ENCODE measurements at places on chromosomes 1 and 21.

DNA sequence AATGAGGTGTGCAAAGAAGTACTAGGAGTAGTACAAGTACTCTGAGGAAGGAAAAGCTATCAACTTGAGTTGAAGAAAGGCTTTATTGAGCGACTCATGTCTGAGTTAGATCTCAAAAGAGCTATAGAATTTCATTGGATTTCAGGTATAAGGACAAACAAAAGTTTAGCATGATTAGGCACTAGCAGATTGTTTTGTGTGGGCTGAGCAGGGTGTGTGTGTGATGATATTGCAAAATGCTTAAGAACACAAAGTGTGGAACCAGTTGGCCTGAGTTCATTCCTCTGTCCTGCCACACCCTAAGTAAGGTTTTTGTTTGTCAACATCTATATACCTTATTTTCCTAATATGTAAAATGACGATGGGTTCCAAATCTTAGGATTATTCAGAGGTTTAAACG lies 158.9 kb downstream of the KCNK2 start:
- no peak for DNase-seq

DNA sequence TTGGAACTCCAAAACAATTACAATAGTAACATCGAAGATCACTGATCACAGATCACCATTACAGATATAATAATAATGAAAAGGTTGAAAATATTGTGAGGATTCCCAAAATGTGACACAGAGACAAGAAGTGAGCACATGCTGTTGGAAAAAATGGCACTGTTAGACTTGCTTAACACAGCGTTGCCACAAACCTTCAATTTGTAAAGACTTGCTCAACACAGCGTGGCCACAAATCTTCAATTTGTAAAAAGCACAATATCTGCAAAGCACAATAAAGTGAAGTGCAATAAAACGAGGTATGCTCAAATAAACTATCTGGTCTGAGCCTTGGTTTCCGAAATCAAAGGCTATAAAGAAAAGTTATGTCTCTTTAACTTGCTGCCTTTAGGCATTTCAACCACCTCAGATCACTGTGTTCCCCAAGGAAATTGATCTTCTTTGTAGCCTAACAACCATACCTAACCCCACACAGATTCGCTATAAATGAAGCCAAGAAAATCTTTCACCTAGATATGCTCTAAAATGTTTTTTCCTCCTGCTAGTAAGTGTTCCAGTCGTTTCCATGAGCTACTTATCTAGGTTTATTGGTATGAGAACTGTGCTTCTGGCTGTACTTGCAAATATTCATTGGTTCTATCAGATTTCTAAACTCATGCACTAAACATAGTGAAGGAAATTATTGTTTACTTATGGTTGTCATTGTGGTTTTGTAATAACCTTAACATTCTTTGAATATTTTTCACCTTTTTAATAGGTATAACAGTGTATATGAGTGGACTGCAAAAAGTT lies 13.1 kb upstream of the LPGAT1 start:
- DNase-seq, result no peak

DNA sequence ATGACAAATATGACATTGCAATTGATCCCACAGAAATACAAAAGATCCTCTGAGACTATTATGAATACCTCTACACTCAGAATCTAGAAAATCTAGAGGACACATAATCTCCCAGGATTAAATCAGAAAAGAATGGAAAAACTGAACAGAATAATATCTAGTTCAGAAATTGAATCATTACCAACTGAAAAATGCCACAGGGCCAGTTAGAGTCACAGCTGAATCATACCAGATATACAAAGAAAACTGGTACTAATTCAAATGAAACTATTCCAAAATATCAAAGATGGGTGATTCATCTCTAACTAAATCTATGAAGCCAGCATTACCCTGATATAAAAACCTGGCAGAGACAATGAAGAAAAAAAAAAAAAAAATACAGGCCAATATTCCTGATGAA lies 149.3 kb downstream of the BRINP3 start:
- peak; percentile 2 for DNase-seq

DNA sequence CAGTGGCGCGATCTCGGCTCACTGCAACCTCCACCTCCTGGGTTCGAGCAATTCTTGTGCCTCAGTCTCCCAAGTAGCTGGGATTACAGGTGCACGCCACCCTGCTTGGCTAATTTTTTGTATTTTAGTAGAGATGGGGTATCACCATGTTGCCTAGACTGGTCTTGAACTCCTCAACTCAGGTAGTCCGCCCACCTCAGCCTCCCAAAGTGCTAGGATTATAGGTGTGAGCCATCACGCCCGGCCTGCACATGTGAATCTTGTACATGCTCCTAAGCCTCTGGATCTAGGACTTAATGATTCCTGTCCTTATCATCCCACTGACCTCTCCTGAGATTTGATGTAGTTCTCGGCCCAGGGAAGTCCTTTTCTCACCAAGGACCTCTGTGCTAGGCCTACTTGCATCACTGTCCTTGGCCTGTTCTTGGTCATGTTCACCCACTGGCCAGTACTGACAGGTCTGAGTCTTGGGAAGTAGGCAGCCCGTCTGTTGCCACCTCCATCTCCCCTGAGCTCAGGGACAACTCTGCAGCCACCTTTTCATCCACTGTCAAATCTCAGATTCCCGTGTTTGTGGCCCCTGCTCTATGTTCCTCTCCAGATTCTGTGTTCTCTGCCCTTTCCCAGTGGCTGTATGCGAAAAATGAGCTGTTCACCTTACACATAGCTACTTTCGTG lies 9.4 kb downstream of the HYI start:
- no peak for DNase-seq

DNA sequence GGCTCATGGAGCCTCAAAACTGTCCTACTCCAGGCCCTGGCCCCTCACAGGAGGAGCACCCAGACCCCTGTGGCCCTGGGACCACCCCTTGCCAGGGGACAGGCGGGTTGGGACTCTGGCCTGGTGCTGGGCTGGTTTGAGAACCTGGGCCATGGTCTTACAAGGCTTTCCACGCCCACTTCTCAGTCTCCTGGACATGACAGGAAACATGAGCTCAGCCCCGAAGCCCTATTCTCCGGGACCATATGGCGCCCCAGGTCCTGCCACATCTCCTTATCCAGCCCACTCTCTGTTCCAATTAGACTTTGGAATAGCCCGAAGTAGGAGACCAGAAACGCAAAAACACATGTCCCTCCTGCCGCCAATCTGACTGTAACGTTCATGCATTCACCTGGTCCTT lies 47.9 kb downstream of the KCNAB2 start:
- no peak for DNase-seq

DNA sequence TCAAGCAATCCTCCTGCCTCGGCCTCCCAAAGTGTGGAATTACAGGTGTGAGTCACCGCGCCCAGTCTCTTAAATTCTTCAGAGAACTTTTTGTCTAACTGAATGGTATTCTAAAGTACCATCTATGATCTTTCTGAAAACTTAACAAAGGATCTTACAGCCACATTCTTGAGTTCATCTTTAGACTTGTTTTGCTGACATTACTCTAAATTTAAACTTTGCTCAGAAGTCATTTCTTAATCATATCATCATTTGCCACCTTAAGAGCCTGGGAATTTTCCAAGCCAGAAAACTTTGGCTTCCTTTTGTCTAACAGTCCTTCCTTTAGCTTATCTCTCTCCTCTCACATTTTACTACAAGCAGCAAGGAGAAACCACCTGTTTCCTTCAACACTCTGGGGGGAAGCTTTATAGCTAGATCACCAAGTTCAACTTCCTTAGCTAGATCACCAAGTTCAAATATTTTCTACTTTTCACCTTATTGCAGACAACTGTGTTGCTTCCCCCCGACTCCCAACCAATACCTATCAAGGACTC lies 5.4 kb upstream of the ZBTB8A start:
- no peak for DNase-seq

GRCh38 chr21:25638660-25639550 lies at the start of gene JAM2:
TSS of gene JAM2 (plus strand) at chr21:25639258. CDS start at chr21:25639822, 564 bp downstream.
- DNase-seq, result no peak

GRCh38 chr1:43147625-43148327 lies 24.3 kb downstream of the EBNA1BP2 start:
- DNase-seq, result peak; percentile 13

GRCh38 chr21:43363506-43364260 lies 63.2 kb downstream of the SIK1 start:
- DNase-seq, result no peak

- DNase-seq, result no peak
Measured at GRCh38 chr21:26832546-26832945, 12.7 kb downstream of the ADAMTS1 start.

- no peak for DNase-seq
Measured at GRCh38 chr1:23548704-23549143, 10.6 kb downstream of the ID3 start.

DNA sequence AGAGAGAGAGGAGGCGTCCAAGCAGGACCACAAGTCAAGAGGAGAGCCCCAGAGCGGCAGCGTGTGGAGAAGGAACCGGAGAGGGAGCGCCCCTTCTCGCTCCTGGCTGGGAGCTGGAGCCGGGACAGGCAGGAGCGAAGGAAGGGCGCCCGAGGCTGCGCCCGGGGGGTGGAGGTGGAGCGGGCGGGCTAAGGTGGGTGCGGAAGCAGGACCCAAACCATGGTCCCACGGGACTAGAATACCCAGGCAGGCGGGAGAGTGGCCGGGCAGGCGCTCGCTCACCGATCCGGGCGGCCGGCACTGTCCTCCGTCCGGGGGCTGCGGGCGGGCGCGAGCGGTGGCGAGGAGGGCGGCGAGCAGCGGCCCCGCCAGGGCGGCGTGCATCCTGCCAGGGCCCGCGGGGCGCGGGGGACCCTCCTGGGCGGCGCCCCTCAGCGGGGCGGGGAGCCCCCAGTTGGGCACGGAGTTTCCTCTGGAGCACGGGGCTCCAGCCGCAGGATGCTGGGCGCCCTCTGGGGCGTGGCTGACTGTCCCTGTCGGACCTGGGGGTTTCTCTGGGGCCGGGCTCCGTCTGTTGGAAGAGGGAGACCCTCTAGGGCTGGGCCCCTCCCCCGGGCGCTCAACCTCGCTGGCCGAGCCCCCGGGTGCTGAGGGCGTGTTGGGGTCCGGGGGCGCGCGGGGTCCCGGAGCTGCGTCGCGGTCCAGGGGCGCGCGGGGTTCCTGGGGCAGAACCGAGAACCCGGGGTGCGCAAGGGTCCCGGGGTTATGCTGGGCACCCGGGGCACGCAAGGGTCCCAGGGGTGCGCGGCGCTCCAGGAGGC lies 569 bp downstream of the TRABD2B start:
- DNase-seq, result no peak

DNA sequence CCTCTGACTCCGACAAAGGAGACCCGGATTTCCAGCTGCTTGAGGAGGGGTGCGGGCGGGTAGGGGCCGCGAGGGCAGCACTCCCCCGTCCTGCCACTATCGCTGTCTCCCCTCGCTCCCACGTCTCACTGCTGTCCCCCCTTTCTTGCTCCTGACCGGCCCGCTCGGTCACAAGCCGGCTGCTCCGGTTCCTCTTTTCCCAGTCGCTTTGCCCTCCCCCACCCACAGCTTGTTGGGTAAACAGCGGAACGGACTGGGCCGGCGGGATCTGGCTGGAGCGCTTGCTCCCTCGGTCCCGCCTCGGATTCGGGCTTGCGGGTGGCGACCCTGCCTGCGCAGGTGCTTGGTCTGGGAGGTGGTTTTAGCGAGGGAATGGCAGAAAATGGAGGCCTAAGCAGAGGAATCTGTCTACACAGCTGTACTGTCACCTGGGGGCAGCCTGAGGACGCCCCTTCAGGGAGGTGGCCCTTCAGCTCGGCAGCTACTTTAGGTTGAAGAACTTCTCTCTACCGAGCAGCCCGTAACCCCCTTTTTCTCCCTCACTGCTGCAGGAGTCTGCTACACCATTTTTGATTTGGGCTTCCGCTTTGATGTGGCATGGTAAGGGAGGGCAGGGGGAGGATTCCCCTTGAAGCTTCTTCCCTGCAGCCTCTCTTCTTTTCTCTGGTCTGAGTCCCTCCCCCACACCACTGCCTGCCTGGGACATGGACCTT lies 645 bp downstream of the ATP6V0B start:
- DNase-seq, result no peak

DNA sequence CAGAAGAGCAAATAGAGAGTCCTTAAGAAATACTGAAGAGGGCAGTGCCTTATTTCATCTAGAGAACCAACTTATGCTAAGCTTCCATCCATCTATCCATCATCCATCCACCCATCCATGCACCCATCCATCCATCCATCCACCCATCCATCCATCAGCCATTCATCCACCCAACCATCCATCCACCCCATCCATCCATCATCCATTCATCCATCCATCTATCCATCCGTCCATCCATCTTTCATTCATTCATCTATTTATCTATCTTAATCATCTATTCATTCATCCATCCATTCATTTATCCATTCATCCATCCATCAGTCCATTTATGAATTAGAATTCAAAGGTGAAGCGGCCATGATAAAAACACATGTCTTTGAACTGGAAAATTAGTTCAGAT lies 171.5 kb upstream of the FMN2 start:
- DNase-seq, result no peak

DNA sequence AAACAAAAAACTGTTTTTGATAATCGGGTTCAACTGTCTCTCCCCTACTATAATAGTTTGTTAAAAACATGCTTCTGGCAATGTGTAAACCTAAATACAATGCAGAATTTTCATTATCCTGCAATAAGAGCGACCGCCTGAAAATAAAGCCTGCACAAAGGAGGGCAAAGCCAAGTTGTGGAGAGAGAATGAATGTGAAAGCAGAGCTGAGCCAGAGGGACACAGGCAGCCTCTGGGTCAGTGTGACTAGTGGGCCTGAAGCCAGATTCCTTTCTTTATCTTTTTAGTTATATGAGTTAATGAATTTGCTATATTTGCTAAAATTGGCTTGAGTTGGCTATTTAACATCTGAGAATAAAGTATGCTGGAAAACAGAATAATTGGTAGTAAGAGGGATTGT lies 615.2 kb downstream of the PLA2G4A start:
- DNase-seq, result no peak

GRCh38 chr1:207309745-207310273 lies 11.7 kb upstream of the CD55 start:
- DNase-seq, result peak; percentile 56

DNA sequence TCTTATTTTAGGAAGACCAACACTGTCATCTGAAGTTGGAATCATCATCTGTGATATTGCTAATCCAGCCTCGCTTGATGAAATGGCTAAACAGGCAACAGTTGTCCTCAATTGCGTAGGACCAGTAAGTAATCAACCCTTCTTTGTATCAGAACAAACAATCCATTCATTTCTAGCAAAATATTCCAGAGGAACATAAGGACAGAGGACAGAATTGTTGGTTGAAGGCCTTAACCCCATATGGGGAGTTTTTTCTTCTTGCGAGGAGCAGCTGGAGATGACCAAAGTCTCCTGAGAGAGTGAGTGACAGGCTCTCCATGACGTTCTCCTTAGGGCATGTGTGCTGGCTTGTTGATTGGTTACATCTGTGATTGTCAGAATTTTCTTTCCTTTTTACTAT lies 2.7 kb downstream of the SCCPDH start:
- DNase-seq, result no peak

DNA sequence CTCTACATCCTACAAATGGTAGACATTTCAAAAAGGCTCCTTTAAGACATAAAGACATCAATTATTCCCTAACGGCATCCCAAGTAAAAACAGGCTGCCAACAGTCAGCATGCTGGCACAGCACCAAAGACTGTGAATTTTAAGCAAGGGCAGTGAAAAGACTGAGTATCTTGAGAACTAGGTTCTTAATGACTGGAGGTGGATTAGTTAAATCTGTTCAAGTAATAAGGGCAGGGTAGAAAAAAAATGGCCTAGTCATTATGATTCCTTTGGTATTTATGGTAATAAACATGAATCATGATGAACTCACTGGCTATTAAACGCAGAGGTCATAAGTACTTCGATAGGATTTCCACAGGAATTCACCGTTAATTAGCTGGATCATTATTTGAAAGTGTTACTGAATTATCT lies 75.2 kb downstream of the KIFAP3 start:
- DNase-seq, result peak; percentile 51

- no peak for DNase-seq
Measured at GRCh38 chr1:150165622-150166612, 16.2 kb downstream of the PLEKHO1 start.
